AML-193 (cell line): ENCODE measurements at places on chromosomes 1 and 21.

GRCh38 chr21:16473988-16474387 lies 744.2 kb downstream of the USP25 start:
- no peak for DNase-seq

DNA sequence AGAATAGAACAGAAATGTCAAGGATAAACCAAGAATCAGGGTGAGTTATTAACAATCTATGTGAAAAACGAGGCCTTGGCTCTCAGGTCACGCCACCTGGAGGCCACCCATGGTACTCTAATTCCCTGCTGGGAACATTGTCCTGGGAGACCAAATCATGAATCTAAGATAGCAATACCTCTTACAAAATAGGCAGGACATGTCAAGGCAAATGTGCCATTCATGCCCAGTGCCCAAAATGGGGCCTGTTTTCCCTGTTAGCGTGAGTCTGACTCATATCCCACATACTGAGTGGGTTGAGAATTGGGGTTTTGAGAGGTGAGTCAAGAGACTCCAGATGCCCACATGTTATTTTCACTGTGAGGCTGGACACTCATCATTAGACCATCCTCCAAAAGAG lies 380.8 kb downstream of the HHIPL2 start:
- peak; percentile 20 for DNase-seq

- DNase-seq = peak; percentile 40
Observed at GRCh38 chr1:24769656-24770651, 24.7 kb downstream of the CLIC4 start.

DNA sequence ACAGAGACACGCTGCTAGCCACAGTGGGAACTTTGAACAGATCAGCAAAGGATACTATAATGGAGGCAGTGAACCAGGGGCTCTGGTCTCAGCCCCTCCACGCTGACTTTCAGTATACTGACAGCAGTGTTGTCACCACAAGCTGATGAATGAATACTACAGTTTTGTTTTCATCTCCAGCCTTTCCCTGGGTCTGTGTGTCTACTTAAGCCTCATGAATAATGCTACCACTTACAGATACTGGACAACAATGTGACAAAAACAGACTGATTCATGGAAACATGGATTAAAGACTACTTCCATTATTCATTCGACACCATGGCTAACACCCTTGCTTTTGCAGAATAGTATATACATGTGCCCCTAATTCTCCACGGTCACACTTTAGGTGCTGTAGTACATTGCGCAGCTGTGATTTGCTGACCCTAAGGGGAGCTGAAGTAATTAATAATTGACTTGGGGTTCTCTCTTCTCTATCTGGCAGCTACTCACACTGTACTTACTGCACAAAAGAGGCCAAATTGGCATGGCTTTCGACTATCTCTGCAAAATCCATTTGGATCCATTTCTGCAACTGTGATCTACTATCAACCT lies 203.2 kb upstream of the LYPLAL1 start:
- no peak for DNase-seq

- DNase-seq = no peak
Observed at GRCh38 chr1:183871601-183872000, 66.7 kb downstream of the RGL1 start.

DNA sequence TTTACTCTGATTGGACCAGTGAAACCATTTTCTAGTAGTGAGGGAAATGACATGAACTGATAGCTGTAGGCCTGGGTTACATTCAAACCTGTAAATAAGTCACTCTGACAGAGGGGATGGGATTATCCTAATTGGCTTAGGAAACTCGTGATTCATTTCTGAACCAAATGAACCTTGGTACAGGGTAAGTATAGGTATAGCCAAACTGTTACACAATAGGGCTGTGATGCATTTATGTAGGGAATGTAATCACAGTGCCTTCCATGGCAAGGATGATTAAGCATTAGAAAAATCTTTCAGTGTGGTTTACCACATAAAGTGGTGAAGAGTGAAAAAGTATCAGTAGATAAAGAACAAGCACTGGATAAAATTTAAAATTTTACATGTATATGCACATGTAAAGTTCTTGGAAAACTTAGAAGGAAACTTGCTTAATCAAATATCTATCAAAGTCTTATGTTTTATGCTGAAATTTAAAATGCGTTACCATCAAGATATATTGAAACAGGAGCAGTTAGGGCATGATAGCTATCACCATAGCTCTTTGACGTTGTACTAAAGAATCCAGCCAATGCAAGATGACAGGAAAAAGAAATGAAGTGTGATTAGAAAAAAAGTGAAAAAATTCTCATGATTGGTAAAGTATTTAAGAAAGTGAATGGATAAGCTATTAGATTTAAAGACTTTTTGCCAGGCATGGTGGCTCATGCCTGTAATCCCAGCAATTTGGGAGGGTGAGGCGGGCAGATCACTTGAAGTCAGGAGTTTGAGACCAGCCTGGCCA lies 63.0 kb downstream of the RABGAP1L start:
- no peak for DNase-seq

GRCh38 chr1:236063919-236064673 lies 794 bp downstream of the NID1 start:
- DNase-seq = no peak

GRCh38 chr1:214220891-214221290 lies 60.1 kb upstream of the SMYD2 start:
- no peak for DNase-seq

DNA sequence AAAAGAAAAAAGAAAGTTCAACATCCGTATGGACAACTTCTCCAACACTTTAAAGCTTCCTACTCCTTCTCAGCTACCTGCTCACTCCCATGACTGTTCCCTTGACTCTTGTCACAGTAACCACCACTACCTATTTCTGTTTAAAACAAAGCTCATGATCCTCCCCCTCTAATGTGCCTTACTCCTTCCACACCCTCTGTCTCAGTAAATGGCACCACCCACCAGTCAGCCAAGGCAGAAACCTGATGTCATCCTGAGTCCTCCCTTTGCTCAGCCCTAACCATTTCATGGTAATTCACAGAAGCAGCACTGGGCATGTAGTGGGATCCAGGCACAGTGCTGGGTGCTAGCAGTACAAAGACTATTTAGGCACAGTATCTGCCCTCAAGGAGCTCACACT lies 63.0 kb upstream of the PPM1J start:
- no peak for DNase-seq

GRCh38 chr1:92051948-92052347 lies 22.2 kb downstream of the EPHX4 start:
- DNase-seq = no peak

DNA sequence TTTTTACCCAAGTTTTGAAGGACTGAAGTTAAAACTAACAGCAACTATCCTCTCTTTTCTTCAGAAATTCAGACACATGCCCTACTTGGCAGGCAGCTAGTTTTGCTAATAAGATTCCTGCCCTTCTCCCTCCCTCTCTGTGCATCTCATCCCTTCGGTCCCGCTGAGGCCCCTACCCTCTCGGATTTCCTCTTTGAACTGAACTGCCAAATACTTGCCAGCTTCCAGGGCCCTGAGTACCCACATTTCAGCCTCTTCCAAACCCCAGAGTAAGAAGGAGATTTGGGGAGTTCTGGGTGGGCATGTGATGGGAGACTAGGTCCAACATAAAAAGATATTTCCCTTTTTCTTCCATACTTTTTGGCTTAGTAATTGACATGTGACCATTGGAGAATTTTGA lies 116.5 kb upstream of the JUN start:
- no peak for DNase-seq

DNA sequence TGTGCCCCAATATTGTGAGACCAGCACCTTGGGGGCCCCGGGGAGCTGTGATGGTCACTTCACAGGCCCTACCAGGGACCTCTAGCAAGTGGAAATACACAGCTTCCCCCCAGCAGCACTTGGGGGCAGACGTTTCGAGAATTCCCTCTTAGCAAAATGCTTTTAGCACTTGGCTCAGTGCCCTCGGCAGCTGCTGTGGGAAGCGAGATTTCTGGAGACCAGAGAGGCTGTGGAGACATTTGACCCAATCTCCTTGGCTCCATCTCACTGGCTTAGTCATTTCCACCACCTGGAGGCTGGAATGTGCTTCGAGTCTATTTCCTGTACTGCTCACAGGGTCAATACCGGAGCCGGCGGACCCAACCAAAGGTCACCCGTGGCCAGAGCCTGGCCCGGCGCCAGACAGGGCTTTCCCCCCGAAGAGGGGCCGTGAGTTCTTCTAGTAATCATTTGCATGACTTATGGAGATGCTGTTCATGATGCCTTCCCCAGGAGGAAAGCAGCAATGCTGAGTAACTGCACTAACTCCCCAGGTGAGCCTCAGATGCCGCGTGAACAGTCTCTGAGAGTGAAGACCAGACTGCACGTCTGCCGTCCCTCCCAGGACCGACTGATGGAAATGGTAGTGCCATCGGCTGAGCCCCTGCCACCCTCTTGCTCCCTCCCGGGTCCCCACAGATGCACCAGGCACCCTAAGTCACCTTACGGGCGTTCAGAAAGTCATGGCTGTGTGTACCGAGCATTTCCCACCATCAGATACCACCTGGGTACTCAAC lies 4.4 kb upstream of the C2CD2 start:
- DNase-seq = no peak

DNA sequence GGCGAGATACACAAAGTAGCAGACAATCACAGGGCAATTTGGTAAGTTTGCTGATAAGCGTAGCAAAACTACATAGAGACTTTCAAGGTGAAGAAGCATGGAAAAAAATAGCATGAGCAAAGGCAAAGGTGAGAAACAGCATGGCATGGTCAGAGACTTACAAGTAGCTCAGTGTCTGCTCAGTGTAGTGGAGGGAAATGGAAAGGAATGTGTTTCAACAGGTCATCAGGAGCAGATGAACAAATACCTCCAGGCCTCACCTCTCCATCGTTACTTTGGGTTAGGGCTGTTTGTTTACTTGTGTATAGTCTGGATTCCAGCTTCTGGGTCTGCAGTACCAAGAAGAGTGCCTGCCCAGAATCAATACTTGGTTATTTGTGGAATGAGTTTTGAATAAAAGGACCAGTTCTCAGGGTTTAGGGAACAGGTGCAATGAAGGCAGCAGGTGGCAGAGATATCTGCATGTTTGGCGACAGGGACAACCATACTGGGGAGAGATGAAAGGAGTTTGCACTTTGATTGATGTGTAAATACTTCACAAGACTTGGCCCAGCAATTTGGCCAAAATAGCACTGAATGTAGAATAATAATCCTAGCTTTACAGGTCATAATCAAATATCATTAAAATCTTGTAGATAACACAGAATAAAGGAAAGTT lies 97.0 kb upstream of the FGGY start:
- no peak for DNase-seq

DNA sequence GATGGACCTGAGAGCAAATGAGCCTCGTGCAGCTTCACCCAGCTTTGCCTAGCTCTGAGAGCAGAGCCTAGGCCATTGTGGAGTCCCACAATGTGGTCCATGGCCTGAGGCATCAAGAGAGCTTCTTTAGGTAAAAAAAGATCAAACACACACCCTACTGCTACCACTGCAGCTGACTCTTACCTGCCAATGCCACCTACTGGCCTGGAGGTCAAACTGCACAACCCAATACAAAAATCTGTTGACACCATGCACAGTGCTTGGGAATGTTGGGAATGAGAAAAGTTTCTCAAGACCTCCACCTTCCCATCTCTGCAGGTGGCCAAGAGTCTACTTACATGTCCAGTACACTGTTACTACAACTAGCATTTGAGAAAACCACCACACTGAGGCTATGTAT lies 60.6 kb downstream of the UCHL5 start:
- DNase-seq = no peak

DNA sequence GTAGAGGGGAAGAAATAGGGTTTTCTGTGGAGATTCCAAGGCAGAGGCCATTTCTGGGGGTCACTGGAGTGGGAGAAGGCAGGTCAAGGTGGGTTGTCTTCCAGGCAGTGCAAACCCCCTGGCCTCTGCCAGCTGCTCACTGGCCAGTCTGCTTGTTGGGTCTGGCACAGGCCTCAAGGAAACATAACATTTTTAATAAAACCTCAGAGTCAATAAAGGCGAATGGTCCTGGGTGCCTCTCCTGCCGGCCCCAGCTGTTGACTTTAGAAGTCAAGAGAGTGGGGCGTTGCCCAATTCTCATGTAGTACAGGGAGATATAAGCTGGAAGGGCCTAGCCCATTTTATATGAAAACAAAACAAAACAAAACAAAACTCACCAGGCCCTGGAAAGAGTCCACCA lies 36.6 kb downstream of the RUNX3 start:
- DNase-seq = no peak

- peak; percentile 28 for DNase-seq
Observed at GRCh38 chr21:33901412-33902288, 14.0 kb downstream of the ATP5PO start.
